ENCODE measurements at places on chromosomes 5 and 9.

- DNase-seq = no peak
Measured at GRCh38 chr9:94611638-94612068, 18.0 kb upstream of the FBP2 start.

DNA sequence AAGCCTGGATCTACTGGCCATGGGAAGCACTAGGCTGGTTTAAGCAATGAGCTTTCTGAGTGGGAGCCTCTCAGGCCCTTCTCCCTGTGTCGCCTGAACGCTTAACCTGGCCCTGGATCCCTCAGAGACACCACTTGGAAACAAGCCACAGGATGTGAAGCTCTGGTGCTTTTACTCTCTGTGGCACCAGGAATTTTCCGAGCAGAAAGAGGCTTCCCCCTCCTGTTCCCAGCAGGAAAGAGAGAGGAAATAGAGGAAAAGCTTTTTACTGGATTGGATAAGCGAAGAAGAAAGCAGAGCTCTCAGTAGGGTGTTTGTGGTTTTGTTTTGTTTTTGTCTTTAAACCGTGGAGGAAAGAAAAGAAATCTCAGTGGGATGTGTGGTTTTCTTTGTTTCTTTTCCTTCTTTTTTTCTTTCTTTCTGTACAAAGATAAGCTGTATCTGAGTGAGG lies 34.5 kb downstream of the COL15A1 start:
- no peak for DNase-seq

GRCh38 chr9:1946526-1947283 lies 68.4 kb upstream of the SMARCA2 start:
- no peak for DNase-seq

- no peak for DNase-seq
Measured at GRCh38 chr9:37801959-37802711, 1.5 kb downstream of the DCAF10 start.

DNA sequence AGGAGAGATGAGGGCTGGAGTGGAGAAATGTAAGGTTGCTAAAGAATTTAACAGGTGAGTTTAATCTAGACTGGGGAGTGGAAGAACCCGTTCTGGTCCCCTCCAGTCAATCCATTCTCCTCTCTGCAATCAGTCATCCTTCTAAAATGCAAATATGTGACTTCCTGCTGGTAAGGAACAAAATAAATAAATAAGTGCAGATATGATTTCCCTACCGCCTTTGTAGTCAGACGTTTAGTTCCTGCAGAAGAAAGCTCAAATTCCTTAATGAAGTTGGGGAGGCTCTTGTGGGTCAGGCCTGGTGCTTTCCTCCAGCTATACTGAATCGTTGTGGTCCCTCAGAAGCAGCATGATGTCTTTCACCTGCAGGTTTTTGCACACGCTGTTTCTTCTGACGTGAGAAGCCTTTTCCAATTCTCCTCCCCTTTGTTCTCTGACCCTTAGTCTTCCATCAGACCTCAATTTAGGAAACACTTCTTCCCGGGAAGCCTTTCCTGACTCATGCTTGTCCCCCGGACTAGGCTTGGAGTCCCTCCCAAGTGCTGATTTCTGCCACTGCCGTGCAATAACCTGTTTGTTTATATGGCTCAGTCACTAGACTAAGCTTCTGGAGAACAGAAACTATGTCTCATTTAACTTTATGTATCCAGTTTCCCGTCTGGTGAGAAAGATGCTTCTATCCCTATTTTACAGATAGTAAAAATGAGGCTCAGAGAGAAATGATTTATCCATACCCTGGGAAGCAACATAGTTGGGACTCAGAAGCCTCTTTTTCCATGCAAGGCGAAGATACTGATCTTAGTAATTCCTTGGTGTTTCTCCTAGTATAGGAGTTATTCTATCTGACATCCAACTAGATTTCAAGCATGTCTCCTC lies 1.3 kb downstream of the ATP6V1G1 start:
- DNase-seq = no peak

GRCh38 chr9:136327304-136327974 lies at the start of gene GPSM1:
Gene GPSM1 (plus strand): TSS chr9:136327539. CDS start chr9:136327696, 157 bp downstream.
- DNase-seq = no peak
